Right renal pelvis (tissue), 4 donors: ENCODE measurements at places on chromosomes 7 and 10.
A peak's percentile ranks its signal among the peaks of the same experiment; 100 is the strongest.

GRCh38 chr10:23754941-23755340 lies 316.1 kb downstream of the OTUD1 start:
- no peak for DNase-seq

DNA sequence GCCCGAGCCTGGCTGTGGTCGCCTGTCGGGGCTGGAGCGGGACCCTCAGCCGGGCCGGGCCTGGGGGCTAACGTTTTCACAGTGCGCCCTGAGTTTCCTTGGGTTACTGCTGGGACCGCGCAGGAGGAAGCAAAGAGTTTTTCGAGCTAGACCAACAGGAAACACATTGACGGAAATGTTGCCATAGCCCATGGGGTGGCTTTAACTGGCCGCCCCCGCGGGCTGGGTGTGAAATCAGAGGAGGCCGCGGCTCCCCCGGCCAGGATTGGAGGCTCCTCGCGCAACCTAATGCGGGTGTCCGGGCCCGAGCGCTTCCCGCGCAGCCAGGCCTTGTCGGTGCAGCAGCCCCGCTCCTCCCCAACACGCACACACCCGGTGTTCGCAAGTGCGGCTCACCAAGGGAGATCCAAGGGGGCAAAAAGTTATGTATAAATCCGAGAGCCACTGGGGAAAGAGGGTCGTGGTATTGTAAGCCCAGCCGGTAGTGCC lies 1.9 kb downstream of the HHEX start:
- DNase-seq, result no peak

DNA sequence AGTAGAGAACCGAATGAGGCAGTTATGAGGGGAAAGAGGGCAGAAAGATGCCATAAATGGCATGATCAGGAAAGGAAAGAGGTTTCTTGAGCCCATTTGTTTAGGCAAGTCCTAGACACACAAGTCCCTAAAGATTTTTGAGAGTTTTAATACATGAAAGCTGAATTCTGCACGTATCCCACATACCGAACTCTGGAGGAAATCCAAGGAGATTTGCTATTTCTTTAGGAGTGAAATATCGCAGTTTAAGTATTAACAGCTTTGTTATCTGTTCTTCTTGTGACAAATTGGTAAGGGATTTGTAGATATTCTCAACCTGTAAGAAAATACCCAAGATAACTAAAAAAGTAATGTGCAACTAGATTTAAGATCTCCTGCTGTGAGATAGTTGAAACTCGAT lies 23.7 kb upstream of the CUBN start:
- no peak for DNase-seq

DNA sequence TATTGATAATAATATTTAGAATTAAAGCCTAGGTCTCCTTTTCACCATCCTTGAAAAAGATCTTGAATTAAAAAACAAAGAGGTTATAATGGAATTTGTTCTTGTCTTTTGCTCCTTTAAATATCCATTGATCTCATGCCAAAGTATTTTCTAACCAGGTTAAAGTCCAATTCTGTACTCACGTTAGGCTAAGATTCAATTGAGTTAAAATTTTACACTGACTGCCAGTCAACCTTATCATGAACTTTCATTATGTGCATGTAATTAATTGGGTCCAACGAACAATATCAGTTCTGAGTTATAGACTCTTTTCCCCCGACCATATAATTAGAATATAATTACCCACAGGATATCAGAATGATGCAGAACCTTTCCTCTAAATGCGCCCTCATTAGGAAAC lies 266.6 kb downstream of the DGKB start:
- DNase-seq, result no peak

DNA sequence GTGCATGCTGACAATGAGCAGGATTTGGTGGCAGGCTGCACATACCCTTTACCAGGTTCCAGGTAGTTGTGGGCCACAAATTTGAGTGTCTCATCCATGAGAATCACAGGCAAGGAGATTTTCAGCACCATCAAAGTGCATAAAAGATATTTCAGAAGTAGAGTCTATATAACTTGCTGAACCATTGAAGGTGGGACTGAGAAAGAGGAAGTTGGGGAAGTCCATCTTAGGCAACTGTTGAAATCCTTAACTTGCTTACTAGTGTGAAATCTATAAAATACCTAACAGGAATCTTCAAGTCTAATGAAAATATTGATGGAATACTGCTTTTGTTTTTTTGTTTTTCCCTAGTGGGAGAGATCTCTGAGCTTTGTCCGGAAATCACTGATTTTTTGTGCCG lies 325.1 kb upstream of the PLXDC2 start:
- DNase-seq, result no peak

- no peak for DNase-seq
These were observed 142.1 kb downstream of the PHTF2 start for GRCh38 chr7:77940647-77941046.

DNA sequence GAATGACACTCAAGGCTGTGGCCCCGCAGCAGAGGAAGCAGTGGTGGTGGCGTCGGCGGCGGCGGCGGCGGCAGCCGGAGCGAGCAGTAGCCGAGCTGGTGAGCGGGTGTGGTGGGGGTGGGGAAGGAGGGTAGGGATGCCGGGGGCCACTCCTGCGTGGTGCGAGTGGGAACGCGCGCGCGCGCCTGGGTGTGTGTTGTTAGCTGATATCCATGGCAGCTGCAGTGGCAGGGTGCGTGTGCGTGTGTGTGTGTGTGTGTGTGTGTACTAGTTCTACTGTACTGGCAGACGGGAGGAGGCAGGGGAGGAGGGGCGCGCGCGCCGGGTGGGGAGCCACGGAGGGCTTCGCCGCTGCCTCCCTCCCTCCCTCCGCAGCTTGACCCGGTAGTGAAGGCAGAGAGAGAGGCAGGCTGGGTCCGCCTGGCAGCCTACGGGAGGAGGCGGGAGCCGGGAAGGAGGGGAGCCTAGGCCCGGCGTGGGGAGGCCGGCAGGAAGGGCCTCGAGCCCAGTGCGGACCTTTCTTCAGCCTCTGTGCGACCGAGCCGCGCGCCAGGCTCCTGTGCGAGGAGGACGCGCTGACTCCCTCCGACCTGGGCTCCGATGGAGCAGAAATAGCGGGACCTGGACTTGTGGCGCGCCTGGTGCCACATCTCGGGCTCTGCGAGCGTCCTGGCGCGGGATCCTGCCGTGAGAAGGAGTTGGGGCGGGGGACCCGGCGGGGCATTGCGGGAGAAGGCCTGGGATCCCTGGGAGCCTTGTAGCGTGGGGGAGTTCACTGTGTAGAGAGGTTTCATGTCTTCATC lies at the start of gene MAGI2:
MAGI2 (minus strand) TSS at position 110 of the 803 bp plus-strand sequence. CDS start 347 bp downstream, outside the sequence.
- DNase-seq, result peak; percentile 55

- DNase-seq, result no peak
These were observed 380.5 kb upstream of the AUTS2 start for GRCh38 chr7:69217516-69218350.

GRCh38 chr10:44922021-44922420 lies 10.9 kb downstream of the TMEM72 start:
- DNase-seq, result no peak

- no peak for DNase-seq
These were observed 6.1 kb upstream of the GRK5 start for GRCh38 chr10:119201233-119201632.

GRCh38 chr7:23093546-23093945 lies 12.0 kb upstream of the KLHL7 start:
- no peak for DNase-seq

DNA sequence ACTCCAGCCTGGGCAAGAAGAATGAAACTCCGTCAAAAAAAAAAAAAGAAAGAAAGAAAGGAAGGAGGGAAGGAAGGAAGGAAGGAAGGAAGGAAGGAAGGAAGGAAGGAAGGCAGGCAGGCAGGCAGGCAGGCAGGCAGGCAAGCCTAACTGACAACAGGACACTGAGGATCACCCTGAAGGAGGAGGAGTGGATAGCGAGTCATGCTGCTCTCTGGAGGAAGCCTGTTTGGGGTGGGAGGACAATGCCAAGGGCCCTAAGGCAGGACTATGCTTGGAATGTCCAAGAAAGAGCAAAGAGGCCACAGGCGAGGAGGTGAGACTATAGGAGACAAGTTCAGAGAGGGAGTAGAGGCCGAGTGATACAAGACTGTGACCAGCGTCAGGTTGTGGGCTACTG lies 107.0 kb upstream of the PARD3 start:
- DNase-seq, result no peak

GRCh38 chr10:110398419-110399105 lies 93.8 kb upstream of the SMNDC1 start:
- no peak for DNase-seq

DNA sequence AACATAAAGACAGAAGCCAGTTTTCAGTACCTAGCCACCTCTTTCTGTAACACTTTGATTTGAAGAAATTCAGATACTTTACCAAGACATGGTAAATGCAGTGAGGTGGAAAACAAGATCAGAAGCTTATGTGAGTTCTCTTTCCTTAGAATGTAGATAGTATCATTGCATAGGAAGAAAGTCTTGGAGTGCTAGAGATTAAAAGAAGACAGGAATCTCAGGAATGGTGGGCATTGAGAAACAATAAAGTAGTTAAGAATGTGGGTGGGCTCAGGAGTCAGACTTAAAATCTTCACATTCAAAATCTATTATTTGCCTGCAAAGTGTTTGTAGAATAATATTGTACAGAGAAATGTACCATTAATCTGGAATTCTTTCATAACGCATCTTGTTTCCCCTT lies 58.9 kb downstream of the POLL start:
- DNase-seq, result no peak

GRCh38 chr7:40749877-40750276 lies 615.1 kb downstream of the SUGCT start:
- no peak for DNase-seq

DNA sequence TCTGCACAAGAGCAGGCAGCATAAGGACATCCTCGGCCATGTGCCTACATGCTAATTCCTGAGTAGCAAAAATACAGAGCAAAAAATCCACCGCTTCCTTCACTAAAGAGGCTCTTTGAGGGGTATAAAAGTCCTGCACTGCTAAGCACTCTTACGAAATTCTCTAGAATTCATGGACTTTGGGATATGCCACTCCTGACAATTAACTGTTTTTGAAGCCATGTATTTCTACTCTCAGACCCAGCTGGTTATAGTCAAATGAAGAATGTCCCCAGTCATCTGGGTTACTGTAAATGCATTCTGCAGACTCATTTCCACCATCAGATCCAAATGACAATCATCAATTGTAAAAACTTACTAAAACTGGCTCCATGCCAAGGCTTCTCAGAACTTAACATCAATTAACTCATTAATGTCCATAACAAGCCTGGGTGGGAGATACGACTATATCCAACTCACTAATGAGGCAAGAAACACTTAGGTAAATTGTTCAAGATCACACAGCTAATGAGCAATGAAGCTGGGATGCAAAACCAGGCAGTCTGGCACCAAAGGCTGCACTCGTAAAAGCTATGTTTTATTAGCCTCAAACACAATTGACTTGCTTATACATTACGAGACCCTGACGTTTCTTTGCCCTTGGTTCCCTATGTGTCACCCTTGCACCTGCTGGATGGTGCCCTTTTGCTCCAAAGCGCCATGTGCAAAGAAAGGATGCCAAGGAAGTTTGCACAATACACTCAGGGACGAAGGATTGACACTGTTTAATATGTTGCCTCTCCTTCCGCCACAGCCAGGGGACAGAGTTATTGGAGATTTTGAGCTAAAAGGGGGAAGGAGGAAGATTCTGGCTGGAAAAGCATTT lies 250.4 kb downstream of the ELMO1 start:
- no peak for DNase-seq

DNA sequence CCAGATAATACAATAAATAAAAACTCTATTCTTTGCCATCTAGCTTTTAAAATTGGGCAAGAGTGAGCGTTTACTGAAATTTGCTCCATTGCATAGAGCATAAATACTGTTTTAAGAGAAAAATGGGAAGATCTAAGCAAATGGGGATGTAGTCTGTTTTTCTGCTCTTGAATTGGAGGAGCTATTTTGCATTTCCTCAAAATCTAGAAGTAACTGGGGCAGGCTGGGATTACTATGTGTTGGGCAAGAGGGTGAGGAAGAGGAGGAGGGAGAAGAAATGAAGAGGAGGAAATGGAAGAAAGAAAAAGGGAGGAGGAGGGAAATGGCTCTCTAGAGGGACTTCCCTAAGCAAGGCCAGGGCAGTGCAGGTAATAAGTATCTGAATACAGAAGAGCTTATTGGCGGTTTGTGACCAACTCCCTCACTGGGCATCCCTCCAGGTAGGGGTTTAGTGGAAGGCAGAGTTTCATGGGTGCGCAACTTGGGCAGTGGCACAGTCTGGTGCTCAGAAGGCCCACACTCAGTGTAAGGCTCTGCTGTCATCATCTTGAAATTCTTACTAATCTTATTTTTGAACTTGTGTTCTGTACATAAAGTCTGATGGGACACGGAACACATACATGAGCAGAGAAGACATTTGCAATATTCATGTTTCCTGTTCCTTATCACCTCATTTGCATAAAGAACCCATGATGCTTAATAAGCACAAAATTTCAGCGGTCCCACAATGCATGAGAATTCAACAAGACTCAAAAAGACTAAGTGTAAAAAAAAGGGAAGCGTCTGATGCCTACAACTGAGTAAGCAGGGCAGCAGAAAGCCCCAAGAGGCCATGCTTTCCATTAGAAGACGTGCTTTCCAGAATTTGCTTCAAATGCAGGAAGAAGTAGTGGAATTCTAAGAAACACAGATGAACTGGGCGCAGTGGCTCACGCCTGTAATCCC lies 116.9 kb downstream of the EVX1 start:
- DNase-seq, result no peak

DNA sequence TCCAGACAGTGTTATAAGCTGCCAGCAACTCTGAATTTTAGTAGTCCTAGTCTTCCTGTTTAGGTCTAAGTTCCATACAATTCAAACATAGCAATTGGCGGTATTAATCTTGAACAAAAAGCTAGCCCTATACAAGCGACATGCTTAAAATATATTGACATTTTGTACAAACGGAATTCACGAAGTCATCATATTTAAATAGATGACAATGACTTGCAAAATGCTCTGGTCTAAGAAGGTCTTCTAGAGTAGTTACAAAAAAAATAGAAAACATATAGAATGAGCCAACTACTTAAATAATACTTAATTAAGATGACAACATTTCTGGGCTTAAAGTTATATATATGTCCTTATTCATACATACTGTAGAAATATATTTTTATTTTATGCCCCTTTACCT lies 446.6 kb downstream of the ANKRD7 start:
- DNase-seq, result no peak

DNA sequence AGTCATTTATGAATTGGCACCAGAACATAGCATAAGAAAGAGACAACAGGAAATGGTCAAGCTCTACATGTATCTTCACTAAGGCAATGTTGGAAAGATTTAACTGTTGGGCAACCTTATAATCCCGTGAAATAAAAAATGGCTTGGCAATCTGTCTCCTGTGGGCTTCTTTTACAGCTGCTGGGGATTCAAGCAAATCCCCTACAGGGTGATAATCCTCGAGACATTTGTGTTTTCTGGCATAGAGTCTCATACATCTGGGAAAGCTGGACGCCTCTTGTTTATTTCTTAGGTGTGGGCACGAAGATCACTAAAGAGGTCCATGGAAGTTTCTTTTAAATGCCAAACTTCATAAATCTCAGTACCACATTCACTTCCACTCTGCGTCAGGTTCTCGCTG lies 82.2 kb upstream of the GPR141 start:
- no peak for DNase-seq

DNA sequence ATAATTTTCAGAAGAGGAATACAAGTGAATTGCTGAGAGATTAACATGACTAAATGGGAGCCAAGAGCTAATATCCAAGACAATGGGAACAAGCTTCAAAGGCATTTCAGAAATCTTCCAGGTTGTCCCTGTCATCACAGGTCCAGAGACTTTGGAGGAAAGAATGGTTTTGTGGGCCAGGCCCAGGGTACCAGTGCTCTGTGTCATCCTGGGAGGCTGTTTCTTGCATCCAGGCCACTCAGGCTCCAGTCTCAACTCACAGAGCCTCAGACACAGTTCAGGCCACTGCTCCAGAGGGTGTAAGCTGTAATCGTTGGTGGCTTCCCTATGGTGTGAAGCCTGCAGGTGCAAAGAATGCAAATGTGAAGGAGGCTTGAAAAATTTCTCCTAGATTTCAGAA lies 170.4 kb upstream of the NRG3 start:
- no peak for DNase-seq

GRCh38 chr7:69749372-69749979 lies 151.2 kb downstream of the AUTS2 start:
- no peak for DNase-seq
